ENCODE measurements at places on chromosomes 2 and 18.

GRCh38 chr2:174605687-174606086, 8.1 kb upstream of the WIPF1 start:
- DNase-seq = no peak

- no peak for DNase-seq
Observed at GRCh38 chr18:3889121-3889520, 439.1 kb downstream of the TGIF1 start.

GRCh38 chr2:197031803-197032202, 105.3 kb upstream of the PGAP1 start:
- no peak for DNase-seq

DNA sequence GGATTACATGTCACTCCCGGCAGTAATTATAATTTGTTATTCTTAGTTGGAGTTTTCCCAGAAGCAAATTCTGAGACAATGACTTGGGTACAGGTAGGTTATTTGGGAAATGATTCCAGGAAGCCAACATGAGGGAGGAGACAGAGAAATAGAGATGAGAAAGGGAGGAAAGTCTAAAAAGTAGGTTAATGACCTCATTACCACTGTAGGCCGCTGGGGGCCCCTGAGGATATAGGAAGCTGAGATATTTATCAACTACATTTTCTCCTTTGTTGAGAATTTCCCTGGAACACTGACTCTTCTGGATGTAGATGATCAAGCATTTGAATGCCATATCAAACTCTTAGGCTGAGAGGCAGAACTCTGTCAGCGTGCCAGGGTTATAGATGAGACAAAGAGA, 284.3 kb downstream of the ICOS start:
- DNase-seq = no peak
